NCI-H526 (cell line): ENCODE measurements at places on chromosomes 13 and 19.

DNA sequence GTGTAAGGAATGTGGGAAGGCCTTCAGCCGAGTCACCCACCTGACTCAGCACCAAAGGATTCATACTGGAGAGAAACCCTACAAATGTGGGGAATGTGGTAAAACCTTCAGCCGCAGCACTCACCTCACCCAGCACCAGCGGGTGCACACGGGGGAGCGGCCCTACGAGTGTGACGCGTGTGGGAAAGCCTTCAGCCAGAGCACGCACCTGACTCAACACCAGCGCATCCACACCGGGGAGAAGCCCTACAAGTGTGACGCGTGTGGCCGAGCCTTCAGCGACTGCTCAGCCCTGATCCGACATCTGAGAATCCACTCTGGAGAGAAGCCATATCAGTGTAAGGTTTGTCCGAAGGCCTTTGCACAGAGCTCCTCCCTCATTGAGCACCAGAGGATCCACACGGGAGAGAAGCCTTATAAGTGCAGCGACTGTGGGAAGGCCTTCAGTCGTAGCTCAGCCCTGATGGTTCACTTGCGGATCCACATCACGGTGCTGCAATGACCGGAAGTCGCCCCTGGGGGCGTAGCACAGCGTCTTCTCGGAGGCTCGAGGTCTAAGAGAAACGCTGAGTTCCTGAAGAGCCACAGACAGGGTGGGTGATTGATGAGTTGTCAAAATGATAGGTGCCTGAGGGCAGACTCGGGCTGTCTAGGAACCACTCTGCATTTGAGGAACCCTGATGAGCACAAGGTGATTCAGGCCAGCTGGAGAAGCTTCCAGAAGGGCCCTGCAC is 12.2 kb downstream of the ZSCAN22 start:
- peak; percentile 22 for DNase-seq

DNA sequence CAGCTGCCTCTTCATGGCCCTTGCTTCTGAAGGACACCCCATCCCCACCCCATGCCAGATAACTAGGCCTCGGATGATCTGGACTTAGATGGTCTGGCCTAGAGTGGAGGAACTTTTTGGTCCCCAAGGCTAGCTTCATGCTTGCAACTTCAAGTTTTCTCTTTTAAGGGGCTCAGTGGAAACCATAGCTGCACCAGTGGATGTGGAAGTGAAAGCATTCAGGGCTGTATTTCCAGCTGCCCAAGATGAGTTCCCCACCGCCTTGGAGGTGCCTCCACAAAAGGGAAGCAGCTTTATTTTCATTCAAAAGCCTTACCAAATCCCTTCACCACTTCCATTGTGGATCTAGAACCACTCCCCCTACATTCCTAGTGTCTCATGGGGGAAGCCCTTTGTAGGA is 17.6 kb upstream of the GSX1 start:
- DNase-seq, result no peak

- DNase-seq, result no peak
Measured at GRCh38 chr13:76223565-76223964, 587.4 kb downstream of the LMO7 start.

DNA sequence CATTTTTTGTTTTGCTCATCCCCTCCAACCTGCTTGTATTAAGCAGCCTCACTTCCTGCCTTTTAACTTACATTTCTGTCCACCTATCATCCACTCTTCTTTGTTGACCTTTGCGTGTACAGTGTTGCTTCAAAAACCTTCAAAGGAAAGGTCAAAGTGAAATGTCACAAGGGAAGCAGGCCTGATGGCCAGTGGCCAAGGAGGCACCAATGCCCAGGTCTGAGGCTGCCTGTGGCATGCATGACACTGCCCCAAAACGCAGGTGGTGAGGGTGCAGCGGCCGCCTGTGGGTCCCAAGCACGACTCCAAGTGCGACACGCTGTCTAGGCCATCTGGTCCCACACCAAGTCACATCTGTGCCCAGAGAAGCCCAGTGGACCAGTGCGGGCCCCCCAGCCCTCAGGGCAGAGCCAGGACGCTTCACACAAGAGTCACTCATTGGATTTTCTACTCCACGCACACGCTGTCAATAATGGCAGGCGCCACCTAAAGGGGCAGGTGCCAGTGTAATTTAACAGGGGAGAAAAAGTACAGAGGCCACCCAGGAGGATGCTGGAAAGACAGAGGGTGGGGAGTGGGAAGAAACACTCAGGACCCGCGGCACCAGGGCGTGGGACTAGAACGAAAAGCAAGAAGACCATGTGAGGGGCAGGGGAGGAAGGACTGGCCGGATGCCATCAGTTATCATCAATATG is 23.5 kb downstream of the SLC7A1 start:
- no peak for DNase-seq

GRCh38 chr19:54209058-54209810 is 8.6 kb downstream of the RPS9 start:
- DNase-seq, result no peak

DNA sequence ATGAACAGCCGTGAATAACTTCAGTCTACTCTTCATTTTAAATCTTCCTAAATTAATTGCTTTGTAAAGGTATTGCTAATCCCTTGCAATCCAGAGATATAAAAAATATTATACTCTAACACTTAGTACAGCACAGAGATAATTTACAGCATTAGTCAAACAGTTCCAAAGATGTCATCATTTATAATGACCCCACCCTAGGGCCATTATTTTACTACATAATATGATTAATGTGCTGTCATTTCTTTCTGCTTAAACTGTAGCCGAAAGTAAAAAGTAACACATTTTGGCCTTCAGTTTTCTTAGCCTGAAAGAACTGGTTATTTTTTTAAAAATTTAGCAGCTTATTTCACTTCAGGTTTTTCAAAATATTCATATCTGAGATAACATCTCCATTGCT is 256.3 kb upstream of the RFC3 start:
- DNase-seq, result peak; percentile 28

DNA sequence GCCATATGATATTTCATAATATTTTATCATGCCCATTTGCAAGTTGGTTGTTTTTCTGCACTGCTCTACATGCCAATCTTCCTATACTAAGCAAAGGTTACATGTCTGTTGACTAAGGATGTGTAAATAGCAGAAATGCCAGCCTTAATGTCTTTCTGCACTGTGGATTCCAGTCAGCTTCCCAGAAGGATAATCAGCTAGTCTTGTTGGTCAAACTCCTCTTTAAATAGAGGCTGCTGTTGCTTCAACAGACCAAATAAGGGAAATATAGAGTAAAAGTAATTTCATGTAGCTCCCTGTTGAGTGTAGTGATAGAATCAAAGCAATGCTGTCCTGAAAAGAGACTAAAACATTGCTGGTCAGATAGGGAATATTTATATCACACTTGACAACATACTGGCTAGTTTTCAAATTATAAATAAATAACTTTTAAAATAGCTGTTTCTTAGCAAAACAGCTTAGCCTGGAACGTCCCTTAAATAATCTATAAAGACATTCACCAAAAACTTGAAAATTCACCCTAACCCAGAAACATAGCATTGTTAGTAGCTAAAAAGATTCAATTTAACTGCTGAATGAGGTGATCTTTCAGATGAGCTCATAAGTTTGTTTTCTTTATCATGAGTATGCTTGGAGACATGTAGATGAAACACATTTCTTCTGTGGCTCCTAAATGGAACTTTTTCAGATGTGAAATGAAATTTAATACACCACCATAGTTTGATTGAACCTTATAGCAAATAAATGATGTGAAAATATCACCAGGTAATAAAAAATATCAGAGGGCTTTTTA is 56.6 kb downstream of the FRY start:
- no peak for DNase-seq

DNA sequence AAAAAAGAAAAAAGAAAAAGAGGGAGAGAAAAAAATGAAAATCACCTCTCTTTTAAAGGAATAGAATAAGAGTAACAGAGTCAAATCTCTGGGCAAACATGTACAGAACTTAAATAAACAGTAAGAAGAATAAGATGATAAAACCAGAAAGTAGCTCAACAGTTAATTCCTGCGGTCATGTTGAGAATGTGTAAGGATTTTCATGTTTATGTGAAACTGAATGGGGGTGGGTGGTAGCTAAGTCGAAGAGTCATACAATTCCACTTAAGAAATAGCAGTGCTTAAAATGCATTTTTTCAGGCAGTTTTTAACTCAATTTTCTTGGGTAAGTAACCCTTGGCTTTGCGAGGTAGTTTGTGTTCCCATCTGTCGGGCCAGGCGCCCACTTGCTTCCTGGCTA is 60.9 kb downstream of the PEX11G start:
- no peak for DNase-seq

DNA sequence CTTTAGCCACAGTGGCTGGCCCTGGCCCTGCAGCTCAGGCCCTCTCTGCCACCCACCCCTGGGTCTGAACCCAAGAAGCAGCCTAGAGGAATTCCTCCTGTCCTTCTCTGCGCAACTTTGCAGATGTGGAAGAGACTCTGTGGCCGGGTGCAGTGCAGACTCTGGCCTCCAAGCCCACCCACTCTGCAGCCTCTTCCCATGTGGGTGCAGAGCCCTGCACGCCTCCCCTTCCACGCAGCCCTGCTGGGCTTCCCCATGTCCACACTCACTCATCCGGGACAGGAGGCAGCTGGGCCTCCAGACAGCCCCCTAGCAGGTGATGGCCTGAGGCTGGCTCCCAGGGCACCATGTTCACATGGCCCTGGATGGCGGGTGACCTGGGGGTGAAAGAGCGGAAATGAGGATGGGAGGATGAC is 2.5 kb downstream of the TEX29 start:
- no peak for DNase-seq

GRCh38 chr19:30046522-30046921 is 104.5 kb downstream of the URI1 start:
- peak; percentile 85 for DNase-seq
